ENCODE measurements at places on chromosomes 7 and 10.

- DNase-seq = no peak
Measured at GRCh38 chr7:83211685-83212084, 49.0 kb upstream of the PCLO start.

DNA sequence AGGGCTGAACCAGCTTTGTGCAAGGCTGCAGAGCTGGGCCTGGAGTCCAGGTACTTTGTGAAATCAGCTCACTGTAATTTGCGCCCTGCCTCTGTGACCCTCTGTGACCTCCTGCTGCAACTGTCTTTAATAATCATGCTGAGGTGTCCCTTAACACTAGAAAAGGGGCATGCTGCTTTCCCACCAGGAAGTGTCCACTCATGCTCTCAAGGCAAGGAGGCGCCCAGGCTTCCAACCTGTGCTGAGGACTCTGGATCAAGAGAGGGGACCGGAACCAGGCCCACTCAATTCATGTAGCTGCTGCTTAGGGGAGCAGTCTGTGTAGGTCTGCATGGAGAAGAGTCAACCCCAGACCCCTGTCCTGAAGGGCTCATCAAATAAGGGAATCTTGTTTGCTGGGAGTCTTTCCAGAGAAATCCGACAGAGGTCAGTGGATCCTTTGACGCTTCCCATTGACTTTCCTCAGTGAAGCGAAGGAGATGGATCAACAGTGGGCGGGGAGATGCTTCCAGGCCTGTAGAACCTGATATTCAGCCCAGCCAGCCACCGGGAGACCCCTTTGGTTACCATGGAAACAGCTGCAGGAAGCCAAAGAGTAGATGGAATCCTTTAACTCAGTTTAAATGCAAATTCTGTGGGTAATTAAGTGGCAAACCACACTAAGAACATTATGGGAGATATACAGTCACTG lies 945.9 kb downstream of the GRID1 start:
- no peak for DNase-seq

- DNase-seq = no peak
Measured at GRCh38 chr7:137544453-137545058, 201.0 kb upstream of the PTN start.

DNA sequence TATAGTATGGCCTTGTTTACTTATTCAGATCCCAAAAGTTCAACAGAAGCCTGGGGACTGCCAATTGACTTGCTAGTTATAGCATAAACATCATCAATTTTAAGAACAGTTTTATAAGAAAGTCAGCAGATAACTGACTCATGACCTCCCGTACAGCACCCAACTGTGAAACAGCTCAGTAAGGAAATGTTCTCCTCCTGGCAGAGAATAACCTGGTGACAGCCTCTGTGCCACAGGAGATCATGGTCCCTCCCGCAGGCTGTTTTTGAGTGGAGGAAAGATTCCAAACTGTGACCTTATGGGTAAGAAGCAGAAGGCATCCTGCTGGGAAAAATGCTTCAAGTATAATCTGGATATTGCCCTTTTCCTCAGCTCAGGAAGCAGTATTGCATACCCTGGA lies 182.5 kb downstream of the SEMA3D start:
- no peak for DNase-seq

- DNase-seq = no peak
Measured at GRCh38 chr10:126042354-126042753, 146.0 kb downstream of the FANK1 start.

DNA sequence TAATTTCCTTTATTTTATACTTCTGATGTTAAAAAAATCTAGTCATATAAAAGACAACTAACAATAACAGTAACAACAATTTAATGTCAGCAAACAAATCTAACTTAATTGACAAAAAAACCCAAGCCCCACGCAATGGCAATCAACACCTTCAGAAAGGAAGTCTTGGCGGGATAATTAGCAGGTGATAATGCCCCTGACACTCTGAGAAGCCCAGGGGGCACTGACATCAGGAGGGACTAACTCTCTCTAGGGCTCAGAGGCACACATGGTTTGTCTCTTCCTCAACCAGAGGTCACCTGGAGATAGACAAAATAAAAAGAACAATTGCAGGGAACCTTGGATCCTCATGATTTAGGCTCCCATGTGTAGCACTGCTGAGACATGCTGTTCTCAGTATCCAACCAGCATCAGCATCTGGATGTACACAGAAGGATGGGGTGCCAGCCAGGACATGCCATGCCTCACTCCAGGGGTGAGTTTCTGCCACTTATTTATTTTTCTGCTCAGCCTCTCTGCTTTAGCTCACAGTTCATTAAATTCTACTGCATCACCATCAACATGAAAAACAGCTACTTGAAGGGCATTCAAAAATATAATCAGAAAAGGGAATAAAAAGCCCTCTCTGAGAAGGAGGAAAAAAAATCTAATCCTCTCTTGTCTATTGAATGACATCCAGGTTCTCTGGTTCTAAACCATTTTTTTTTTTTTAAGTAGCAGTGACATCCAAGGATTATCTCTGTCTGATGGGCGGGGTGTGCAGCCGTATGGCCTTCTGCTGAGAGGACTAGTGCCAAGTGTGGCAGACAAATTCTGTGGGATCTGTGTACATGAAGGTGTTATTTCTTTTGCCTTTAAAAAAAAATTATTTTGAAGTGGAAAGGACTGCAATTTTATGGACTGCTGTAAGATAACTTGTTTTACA lies 96.3 kb downstream of the ATXN7L1 start:
- DNase-seq = no peak

Data from stimulated activated CD8-positive, alpha-beta memory T cell treated with anti-CD3 and anti-CD28 coated beads, Interleukin-2, amount 100 ng/mL, for 1 hour (primary cell).